ENCODE measurements at places on chromosomes 4 and X.

DNA sequence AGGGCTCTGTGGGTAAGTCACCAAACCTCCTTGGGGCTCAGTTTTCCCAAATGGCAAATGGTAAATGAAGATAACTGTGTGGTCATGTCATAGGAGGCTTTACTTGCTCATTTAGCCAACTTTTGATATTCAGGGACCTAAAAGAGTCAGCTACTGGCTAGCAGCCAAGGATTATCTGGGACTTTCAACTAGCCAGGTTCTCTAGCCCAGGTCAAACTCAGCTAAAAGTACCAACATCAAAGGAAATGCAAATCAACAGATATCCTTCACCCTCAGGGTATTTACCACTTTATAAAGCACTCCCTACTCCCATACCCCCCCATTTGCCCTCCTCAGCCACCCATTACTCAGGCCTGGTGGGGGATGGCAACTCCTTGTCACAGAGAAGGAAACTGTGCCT, 7.5 kb downstream of the AMER1 start:
- DNase-seq: no peak

GRCh38 chr4:13544606-13545393, 492 bp upstream of the NKX3-2 start:
- DNase-seq: peak; percentile 61

- DNase-seq: peak; percentile 73
Measured at GRCh38 chr4:76570141-76570973, 135.3 kb downstream of the SHROOM3 start.

DNA sequence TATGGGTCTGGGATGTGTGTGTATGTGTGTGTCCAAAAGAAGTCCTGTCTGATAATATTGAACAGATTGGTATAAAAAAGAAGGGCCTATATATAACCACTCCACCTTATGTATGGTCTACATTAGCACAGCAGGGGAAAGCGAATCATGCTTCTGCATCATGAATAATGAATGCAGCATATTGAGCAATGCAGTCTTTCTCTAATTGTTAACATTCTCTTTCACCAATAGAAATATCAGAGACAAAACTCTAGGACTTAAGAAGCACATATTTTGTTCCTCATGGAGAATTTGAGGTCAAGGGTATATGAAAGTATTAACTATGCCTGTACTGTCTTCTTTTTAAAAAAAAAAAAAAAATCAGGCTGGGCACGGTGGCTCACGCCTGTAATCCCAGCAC, 264.3 kb upstream of the NOCT start:
- DNase-seq: no peak

DNA sequence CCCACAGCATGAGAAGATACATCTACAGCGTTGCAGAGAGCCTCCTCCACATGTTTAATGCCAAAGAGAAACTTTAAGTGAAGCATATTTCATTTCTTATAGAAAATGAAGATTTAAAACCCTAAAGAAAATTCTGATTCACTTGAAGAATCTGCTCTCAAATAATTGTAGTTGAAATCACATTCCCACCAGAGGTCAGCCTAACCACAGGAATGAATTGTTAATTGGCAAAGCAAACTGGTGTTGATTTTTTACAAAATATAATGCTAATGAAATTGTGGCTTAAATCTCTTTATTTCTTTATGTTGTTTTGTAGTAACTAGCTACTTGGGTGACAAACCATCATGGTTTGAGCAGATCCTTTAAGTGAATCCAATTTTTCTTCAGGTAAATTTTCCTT, 31.1 kb upstream of the WDR17 start:
- DNase-seq: peak; percentile 52

- no peak for DNase-seq
Measured at GRCh38 chr4:7058792-7059191, 9.1 kb downstream of the GRPEL1 start.

DNA sequence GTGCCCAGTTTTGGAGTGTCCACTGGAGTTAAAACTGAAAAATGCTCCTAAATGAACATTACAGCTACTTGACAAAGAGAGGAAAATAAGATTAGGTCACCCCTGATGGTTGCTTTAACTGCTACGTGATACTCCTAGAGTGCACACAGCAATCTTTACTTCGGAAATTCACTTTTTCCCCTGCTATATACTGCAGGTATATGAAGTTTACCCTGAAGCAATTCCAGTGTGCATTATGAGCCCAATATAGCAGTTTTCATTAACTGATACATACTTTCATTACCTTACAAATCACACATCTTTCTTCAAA, 773 bp upstream of the ZNF827 start:
- DNase-seq: peak; percentile 23
